Suprapubic skin (tissue), 4 donors: ENCODE measurements at places on chromosomes 4 and X. TPM values are rescaled to one million over a fixed set of nuclear protein-coding genes. Genes with fewer than 3 reads are reported as not detected.
A peak's percentile ranks its signal among the peaks of the same experiment; 100 is the strongest.

- H3K27me3 ChIP-seq, result no peaks in the 10 kb centered on the region
- DNase-seq, result no peak
- H3K4me3 ChIP-seq, result no peak overlapping the region
- H3K4me1 ChIP-seq, result no peaks in the 10 kb centered on the region
- H3K27ac ChIP-seq, result no peak overlapping the region
These were observed 13.0 kb upstream of the ELF2 start for GRCh38 chr4:139189972-139190371.

DNA sequence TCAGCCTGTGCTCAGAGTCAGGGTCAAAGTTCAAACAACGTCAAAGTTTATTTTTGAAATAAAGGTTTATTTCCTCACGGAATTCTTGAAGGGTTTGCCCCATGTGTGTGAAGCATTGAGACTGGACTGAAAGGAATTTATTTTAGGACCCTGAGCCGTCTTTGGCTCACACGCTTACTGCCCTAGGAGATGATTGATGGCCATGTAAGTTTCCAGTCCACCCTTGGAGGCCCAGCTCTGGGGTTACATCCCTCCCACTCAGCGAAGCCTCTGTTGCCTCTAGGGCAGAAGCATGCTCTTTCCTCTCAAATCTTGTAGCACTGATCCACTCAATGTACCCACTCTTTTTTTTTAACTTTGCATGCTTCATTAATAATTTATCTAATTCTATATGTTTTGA is 4.5 kb upstream of the NHSL2 start:
- peaks cover 18% of the 10 kb centered on the region for H3K27me3 ChIP-seq
- H3K36me3 ChIP-seq, result no peaks in the 10 kb centered on the region
- no peak overlapping the region for H3K4me3 ChIP-seq
- H3K4me1 ChIP-seq, result peaks cover 7% of the 10 kb centered on the region
- no peak overlapping the region for H3K27ac ChIP-seq
- DNase-seq, result no peak

GRCh38 chr4:40395908-40396793 is 61.0 kb downstream of the CHRNA9 start:
- H3K27ac ChIP-seq, result peak overlapping the region; percentile 40
- no peaks in the 10 kb centered on the region for H3K27me3 ChIP-seq
- DNase-seq, result peak; percentile 69
- H3K36me3 ChIP-seq, result no peaks in the 10 kb centered on the region
- peaks cover 17% of the 10 kb centered on the region for H3K4me1 ChIP-seq

DNA sequence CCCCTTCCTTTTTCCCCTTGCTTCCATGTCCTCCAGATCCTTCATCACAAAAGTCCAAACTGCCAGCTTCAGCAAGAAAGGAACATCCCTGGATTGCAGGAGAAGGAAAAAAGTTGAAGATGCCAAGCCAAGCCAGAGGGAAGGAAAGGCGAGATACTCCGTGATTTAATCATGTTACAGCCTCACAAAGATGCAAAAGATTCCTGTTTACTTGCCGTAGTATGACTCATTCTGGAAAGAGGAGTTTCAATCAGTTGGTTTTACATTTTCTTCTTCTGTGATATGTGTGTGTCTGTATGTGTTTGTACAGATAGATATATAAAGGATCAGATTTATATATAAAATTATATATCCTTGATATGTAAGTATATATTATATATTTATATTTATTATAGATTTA is 69.3 kb downstream of the BTC start:
- no peaks in the 10 kb centered on the region for H3K27me3 ChIP-seq
- no peaks in the 10 kb centered on the region for H3K36me3 ChIP-seq
- DNase-seq, result no peak
- no peak overlapping the region for H3K4me3 ChIP-seq

- H3K27me3 ChIP-seq, result no peaks in the 10 kb centered on the region
- H3K4me3 ChIP-seq, result no peak overlapping the region
- H3K4me1 ChIP-seq, result no peaks in the 10 kb centered on the region
- no peak overlapping the region for H3K27ac ChIP-seq
- no peak for DNase-seq
- H3K36me3 ChIP-seq, result no peaks in the 10 kb centered on the region
These were observed 45.7 kb downstream of the SYTL5 start for GRCh38 chrX:38052096-38052495.

- H3K27ac ChIP-seq, result no peak overlapping the region
- H3K4me1 ChIP-seq, result peaks cover 10% of the 10 kb centered on the region
- no peak for DNase-seq
- peaks cover 80% of the 10 kb centered on the region for H3K27me3 ChIP-seq
- H3K4me3 ChIP-seq, result no peak overlapping the region
- H3K36me3 ChIP-seq, result no peaks in the 10 kb centered on the region
These were observed 61.6 kb upstream of the NKX1-1 start for GRCh38 chr4:1467581-1468458.

GRCh38 chrX:68725756-68726365 is 78.4 kb downstream of the STARD8 start:
- H3K4me3 ChIP-seq, result no peak overlapping the region
- no peaks in the 10 kb centered on the region for H3K4me1 ChIP-seq
- H3K27ac ChIP-seq, result no peak overlapping the region

Gene NDUFC1
- total RNA-seq, result 78.2 TPM

Gene ANXA3
- 20.4 TPM for total RNA-seq

Gene C4orf36
- total RNA-seq, result not detected

Gene CT45A2
- total RNA-seq, result not detected

Gene PAGE2
- not detected for total RNA-seq

Gene RIPPLY1
- not detected for total RNA-seq
